ENCODE measurements at places on chromosomes 12 and 14. TPM values are rescaled to one million over a fixed set of nuclear protein-coding genes. Genes with fewer than 3 reads are reported as not detected.

DNA sequence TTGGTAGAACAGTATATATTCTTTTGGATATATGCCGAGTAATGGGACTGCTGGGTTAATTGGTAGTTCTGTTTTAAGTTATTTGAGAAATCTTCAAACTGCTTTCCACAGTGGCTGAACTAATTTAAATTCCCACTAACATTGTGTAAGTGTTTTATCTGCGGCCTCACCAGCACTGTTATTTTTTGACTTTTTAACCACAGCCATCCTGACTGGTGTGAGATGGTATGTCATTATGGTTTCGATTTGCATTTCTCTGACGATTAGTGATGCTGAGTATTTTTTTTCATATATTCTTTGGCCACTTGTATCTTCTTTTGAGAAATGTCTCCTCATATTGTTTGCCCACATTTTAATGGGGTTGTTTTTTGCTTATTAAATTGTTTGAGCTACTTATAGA lies 357.4 kb downstream of the C12orf50 start:
- DNase-seq = no peak

- DNase-seq = no peak
These were observed 32.1 kb upstream of the LRP1-AS start for GRCh38 chr12:57179331-57180086.

DNA sequence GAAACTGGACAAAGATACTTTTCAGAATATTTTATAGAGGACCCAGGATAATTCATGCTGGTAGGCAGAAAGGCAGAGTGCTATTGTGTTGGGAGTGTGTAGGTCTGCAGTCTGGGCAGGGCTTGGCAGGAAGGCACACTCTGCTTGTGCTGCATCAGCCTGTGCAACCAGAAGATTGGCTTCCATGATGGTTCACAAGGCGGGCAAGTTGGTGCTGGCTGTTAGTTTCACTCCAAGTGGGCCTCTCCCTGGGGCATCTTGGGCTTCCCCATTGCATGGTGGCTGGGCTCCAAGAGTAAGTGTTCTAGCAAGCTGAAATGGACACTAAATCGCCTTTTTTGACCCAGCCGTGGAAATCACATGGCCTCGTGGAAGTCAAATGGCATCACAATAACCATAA lies 1.8 kb upstream of the UBE2N start:
- no peak for DNase-seq

DNA sequence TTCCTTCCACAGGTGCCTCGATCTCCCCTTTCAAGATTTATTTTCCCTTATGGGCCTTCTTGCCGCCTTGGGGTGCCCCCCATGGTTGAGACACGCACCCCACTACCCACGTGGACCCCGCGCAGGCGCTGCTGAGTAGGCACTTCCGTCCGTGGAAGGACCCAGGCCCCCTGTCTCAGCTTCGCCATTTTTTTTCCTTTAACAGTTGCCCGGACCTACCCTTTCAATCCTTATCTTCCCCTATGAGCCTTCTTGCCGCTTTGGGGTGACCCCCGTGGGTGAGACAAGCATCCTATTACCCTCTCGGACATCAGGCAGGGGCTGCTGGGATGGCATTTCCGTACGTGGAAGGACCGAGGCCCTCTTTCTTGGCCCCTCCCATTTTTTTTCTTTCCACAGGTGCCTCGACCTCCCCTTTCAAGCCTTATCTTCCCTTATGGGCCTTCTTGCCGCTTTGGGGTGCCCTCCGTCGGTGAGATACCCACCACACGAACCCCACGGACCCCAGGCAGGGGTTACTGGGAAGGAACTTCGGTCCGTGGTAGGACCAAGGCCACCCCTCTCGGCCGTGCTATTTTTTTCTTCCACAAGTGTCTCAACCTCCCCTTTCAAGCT lies 268.2 kb downstream of the ALG10 start:
- no peak for DNase-seq

Gene HOXC6
- total RNA-seq = not detected

Gene CD69
- total RNA-seq = not detected

Gene ZDHHC22
- not detected for total RNA-seq

Gene KIF5A
- total RNA-seq = 0.26 TPM

Gene INHBE
- 1.3 TPM for total RNA-seq

Gene TCL1B
- total RNA-seq = not detected

Data from bronchial epithelial cell (primary cell).